ENCODE measurements at places on chromosomes 7 and 10.
A peak's percentile ranks its signal among the peaks of the same experiment; 100 is the strongest.

- no peak for DNase-seq
Measured at GRCh38 chr10:77187376-77187999, 450.1 kb downstream of the KCNMA1 start.

- no peak for DNase-seq
Measured at GRCh38 chr7:110841840-110842545, 248.9 kb upstream of the LRRN3 start.

DNA sequence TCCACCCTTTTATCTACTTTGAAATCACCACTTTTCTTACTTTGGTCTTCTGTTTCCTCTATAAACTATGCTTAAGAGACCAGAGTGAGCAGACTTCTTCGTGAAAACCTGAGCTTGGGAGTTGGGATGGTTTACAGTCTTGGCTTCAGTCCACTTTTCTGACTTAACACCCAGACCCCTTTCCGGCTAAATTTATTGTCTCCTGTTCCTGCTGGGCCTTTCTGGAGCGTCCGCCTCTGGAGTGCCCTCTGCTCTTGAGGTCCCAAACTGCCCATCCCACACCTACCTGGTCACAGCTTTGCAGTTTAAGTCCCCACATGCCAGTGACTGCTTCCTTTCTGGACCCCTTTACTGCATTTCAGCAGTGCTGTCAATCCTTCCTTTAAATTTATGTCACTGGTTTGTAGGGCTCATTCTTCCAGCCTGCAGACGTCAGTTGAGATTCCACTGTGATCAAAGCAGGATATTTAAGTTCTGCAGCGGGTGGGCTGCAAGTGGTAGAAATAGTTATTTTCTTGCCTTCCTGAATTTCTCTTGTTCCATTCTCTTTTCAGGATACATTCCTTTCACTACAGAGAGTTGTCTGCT is 80.3 kb downstream of the KAT6B start:
- no peak for DNase-seq

- DNase-seq, result no peak
Measured at GRCh38 chr10:95297402-95297801, 6.6 kb upstream of the PDLIM1 start.

DNA sequence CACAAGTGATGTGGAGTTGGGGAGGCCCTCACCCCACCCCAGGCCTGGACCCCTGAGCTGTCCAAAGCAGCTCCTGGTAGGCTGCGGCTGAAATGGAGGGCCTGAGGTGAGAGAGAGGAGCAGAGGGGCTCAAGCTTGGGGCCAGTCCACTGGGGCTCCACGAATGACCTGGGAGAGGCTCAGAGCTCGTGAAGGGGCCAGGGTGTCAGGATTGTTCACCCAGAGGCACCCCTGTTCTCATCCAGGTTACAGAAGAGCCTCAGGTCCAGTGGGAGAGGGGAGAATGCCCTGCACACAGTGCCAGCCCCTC is 102.2 kb upstream of the RET start:
- no peak for DNase-seq

DNA sequence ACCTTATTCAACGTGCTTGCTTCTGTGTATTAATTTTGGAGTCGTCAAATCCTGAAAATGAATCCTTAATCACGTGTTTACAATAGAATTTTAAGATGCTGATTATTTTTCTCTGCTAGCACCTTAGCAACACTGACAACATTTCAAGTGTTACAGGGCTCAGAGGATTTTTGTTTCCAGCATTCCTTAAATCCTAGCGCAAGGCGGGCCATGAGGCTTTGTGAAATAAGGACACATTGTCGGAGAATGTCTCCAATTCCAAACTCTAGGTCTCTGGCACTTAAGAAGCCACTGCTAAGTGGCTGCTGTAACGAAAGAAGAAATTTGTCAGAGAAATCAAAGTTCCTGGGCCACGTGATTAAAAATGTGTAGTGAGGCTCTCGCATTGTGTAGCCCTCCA is 390.9 kb upstream of the CELF2 start:
- DNase-seq, result no peak

- DNase-seq, result no peak
Measured at GRCh38 chr7:158910254-158911053, 54.1 kb downstream of the DYNC2I1 start.

- no peak for DNase-seq
Measured at GRCh38 chr10:84605802-84606201, 277.4 kb downstream of the CCSER2 start.

DNA sequence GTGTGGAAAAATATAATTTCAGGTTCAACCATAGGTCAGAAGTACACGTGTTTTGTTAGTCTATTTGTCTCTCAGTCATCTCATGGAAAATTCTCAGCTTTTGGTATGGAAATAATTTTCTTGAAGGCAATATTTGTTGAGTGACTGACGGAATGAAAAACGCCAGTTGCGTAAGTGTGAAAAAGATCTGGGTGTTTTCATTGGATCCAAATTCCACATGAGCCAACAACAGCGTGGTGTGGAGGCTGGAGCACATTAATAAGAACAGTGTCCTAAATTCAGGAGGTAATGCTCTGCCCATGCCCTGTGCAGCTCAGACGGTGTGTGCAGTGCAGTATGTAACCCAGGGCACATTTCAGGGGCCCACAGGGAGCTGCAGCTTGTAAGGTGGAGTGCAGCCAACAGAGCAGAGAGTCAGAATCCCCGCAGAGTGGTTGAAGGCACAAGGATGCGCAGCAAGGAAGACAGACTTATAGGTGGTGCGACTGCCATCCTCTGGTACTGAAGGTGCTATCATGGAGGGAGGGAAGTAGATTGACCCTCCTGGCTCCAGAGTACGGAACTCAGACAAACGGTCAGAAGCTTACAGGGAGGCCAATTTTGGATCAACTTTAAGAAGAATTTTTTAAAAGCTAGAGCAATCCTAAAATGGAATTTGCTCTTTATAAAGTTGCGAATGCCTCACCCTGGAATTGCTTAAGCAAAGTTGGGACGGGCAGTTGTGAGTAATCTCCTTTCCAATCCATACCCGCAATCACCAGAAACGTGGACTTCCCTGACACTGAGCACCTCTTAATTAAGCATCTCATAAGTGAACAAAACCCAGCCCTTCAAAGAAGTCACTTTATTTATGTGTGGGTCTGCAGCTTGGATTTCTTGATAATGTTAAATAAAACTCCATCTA is 38.0 kb downstream of the EGFR start:
- DNase-seq, result no peak

DNA sequence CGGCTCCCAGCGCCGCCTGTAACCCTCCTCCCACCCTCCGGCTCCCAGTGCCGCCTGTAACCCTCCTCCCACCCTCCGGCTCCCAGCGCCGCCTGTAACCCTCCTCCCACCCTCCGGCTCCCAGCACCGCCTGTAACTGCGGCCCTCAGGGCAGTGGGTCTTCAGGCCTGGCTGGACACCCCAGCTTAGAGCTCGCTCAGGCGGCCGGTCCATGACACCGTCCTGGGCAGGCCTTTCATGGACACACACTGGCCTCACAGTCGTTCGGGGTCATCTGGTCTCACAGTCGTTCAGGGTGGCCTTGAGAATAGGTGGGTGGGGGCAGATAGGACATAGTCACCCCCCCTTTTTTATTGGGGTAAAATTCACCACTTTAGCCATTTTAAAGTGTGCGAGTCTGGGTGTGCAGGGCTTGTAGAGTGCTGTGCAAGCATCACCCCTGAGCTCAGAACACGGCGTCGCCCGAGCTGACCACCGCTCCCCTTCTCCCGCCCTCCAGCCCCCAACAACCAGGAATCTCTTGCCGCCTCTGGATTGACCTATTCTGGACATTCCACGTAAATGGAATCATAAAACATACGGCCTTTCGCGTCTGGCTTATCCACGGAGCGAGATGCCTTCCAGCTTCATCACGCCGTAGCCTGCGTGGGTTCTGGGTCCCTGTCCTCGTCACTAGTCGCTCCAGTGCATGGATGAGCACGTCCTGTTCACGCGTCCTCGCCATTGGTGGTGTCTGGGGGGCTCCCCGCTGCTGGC is 41.1 kb upstream of the CFAP46 start:
- no peak for DNase-seq

- DNase-seq, result no peak
Measured at GRCh38 chr10:133460208-133460769, 6.5 kb downstream of the SCART1 start.

DNA sequence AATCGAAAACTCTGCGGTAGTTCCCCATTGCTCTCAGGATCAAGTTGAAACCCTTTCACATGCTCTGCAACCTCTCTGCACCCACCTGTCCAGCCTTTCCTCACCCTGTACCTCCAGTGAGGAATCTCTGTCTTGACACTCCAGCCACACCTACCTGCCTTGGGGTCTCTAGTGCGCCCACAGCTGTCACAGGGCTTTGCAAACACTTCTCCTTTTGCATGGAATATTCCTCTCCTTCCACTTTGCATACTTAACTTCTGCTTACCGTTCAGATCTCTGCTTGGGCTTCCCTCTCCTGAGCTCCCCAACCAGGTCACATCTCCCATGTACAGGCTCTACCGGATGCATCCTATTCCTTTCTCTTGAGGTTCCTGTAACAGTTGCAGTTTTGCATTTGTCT is 6.6 kb upstream of the ZYX start:
- DNase-seq, result no peak

- DNase-seq, result no peak
Measured at GRCh38 chr10:80460399-80461207, 6.5 kb downstream of the TSPAN14 start.

GRCh38 chr7:36217961-36218284 is 64.9 kb downstream of the EEPD1 start:
- no peak for DNase-seq

DNA sequence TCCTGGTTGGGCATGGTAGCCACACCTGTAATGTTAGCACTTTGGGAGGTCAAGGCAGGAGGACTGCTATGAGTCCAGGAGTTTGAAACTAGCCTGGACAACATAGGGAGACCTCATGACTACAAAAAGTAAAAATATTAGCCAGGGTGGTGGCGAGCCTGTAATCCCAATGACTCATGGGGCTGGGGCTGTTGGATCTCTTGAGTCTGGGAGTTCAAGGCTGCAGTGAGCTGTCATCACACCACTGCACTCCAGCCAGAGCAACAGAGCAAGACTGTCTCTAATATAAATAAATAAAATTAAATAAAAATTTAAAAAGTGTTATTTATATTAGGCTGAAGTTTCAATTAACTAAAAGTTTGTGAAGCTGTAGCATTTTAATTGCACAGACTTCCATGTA is 207.3 kb downstream of the NXPH1 start:
- DNase-seq, result no peak

- no peak for DNase-seq
Measured at GRCh38 chr7:90828601-90829000, 232.5 kb downstream of the CDK14 start.

DNA sequence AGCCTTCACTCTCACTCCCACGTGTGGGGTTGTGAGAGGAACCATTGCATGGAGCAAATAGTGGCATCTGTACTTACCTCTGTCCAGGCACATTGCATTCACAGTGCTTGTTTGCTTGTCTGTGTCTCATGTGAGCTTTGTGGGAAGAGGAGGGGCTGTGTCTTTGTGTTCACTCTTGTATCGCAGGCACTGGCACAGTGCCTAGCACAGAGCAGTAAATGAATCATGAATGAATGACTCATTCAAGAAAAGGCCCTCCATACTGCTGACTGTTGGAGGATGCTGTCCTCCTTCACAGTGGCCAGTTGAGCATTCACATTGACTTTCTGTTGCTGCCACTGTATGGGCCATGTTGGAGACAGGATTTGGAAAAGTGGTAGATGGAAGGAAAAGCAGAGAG is 125.3 kb downstream of the SORCS3 start:
- DNase-seq, result no peak

GRCh38 chr10:116538456-116538855 is 7.3 kb upstream of the PNLIP start:
- no peak for DNase-seq

DNA sequence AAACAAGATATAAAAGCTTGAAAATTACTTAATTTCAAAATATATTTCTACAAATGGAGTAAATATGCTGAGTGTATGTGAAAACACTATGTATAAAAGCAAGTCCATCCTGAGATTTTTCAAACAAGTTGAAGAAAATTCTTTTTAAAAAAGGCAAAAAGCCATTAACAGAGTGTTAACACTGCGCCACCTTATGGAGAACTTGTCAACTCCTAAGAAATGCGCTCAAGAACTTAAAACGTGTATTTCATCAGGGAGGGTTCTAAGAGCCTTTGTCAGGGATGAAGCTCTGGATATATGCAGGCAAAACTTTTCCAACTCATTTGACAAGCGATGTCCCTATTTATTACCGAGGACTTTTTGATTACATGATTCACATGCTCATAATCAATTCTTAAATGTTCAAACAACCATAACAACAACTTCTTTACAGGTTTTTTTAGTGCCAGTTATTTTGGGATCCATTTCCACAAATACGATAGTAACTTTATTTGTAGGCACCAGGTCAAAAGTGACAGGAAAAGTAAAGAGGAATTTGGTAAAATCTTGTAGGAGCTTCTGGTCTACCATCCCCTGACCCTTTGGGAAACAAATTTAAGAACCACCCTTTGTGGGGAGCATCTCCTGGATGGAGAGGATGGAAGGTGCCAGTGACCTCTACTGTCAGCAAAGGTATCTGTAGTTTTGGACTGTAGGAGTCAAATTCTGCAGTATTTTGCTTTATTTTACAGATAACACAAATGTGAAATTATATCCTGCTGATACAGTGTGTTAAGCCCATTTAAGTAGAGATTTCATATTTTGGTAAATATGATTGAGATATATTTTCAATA is 23.2 kb downstream of the CALCR start:
- peak; percentile 2 for DNase-seq

DNA sequence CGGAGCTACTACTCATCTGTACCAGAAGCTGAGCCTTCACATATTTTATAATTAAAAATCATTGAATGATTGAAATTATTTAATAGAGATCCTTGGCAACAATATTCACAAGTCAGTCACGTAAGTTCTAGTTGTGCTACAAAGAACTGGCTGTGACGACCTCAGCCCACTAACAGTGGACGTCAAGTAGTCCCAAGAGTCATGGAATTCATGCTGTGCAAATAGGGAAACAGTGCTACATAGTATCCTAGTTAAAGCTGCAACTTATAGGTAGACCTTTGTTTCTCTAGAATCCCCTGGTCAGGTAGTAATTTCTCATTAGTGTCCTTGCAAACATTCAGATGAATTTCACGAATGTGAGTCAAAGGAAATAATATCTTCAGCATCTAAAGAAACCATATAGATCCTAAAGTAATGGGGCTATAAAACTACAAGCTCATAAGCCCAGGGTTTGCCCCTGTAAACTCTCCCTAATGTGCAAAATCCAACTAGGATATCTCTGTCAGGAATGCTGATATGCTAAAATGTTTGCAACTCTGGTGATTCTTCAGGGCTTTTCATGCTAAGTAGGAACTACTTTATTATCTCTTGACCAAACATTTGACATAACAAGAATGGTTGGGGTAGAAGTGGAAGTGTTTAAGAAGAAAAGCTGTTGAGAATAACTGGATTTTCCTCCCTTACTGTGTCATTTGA is 31.2 kb downstream of the CFAP69 start:
- no peak for DNase-seq

- no peak for DNase-seq
Measured at GRCh38 chr7:100786323-100786722, 41.0 kb downstream of the EPHB4 start.

DNA sequence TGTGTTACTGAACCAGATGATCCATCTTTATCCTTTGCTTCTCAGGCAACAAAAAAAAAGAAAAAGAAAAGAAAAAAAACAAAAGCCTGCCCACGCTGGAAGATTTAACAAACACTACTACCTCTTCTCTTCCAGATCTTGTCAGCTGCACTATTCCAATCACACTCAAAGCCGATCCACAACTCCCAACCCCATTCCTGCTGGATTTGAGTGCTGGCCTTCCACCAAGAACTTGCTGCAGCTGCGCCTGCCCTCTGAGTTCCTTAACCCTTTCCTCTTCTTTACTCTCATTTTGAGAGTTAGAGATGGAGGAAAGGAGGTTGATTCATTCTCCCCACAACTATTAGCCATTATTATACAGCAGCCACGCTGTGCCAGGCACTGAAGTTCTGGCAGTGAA is 16.0 kb upstream of the ITGA8 start:
- DNase-seq, result no peak

GRCh38 chr10:62085404-62085803 is 183.2 kb downstream of the RTKN2 start:
- DNase-seq, result no peak

Measured in HS-27A (cell line).